ENCODE measurements at places on chromosomes 16 and 17.

GRCh38 chr16:24681793-24682192 lies 47.7 kb upstream of the TNRC6A start:
- DNase-seq: no peak

DNA sequence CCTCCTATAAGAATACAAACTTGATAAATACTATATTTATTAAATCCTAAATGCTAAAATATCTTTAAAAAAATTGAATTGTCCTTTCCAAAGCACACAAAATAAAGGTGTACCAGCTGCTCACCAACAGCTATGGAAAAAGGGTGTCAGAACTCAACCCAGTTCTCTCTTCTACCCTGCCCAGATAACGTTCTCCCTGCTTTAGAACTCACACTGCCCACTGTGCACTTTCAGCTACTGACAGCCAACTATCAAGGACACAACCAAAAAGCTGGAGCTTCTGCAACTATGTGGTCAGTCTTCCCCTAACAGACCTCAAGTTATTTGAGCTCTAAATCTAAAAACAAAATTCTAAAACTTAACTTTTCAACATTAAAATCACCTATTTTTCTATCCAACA lies 13.7 kb downstream of the AP1G1 start:
- no peak for DNase-seq

DNA sequence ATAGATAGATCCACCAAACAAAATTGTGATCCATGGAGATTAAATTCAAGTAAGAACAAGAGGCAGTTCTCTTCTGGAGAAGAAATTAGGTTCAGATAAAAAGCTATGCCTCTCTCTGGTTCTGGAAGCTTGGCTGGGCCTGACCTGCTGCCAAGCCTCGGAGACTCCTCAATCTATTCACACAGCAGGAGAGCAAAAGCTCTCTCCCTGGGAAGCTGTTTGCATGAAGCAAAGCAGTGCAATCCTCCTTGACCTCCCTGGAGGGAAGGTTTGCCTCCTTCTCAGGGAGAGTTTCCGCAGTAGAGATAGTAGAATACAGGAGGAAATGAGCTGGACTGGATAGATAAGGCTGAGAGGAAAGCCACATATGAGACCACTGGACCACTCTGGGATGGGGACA lies 78.1 kb upstream of the GNAO1 start:
- DNase-seq: no peak

DNA sequence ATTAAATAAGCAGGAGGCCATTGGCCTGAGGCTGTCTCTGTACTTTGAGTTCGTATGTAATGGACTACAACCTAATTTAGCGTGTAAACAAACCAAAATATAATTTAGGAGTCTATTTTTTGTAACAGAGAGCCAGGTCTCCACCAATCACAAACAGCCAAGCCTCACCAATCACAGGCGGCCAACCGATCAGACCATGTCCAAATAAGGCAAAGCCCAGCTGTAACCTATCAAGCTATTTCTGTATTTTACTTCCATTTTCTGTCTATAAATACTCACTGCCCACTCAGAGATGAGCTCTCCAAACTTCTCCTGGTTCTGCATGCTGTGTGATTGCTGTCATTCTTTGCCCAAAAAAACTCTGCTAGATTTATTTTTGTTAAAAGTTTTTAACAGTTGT lies 322.7 kb downstream of the NPIPA8 start:
- DNase-seq: no peak

GRCh38 chr16:31467151-31467773 lies 4.7 kb upstream of the TGFB1I1 start:
- DNase-seq: no peak
